ENCODE measurements at places on chromosomes 4 and X.

- no peak for DNase-seq
Observed at GRCh38 chrX:39759526-39760224, 338.1 kb downstream of the BCOR start.

- no peak for DNase-seq
Observed at GRCh38 chr4:24968992-24969391, 56.1 kb upstream of the CCDC149 start.

GRCh38 chr4:156974264-156974663 is 2.7 kb upstream of the PDGFC start:
- no peak for DNase-seq

DNA sequence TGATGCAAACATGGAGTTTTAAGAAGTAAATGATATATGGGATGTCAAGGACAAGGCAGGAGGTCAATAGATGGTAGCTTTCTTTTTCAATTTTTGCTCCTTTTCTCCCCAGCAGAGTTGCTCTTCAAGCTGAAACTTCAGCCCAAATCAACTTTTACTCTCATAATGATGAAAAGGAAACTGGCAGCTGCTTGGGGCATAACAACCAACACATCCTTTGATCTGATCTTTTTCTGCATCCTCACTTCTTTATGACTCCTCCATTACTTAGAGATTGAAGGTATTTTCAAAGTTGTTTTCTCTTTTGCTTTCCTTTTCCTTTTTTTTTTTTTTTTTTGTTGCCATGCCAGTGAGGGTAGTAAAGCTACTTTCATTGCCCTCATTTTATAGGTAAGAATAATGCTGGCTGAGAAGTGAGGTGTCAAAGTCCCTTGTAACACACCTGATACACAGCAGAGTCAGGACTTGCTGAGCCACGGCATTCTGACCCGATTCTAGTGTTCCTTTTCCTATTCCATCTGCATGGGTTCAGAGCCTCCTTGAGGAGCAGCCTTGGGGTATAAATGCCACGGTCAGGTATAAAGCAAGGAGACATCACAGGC is 26.9 kb downstream of the SLC2A9 start:
- DNase-seq: no peak

- DNase-seq: no peak
Observed at GRCh38 chr4:338759-339097, 1.1 kb downstream of the ZNF141 start.

DNA sequence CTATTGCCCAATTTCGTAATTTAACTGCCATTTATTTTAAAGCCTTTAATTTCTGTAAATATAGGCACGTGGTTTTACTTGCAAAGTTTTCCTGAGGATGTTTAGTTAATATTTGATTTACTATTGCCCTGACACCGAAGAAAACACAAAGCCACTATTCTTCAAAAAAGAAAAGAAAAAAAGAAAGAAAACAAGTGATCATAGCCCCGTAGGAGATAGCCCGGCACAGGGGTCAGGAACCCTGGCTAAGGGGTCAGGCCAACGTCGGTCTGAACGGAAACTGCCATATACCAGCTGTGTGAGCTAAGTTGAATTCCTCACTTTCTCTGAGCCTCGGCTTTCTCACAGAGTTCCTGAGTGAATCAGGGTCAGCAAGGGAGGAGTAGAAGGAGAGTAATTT is 17.7 kb upstream of the LAMP2 start:
- DNase-seq: no peak
